ENCODE measurements at places on chromosomes 6 and 20.

DNA sequence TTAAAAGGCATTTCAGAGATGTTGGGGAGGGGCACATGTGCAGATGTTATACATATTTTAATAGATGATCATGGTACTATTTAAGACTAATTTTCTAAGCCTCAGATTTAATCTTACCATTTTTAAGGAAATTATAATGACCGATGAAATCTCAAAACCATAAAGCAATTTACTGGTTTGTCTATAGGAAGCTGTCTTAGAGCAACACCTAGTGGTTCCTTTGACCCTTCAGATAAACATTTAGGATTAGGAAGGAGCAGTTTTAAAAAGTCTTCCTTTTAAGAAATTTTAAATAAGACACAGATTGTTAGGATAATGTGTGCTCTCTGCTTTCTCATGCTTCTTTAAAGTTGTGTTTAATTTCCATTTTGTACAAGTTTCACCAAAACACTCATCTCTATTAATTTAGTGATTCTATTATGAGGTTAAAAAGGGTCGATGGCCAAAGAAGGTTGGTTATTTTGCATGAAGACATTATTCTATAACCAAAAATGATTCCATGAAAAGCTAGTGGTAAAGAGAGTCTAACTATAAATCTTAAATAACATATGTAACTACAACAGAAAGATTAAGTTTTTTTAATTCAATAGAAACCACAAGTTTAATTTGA is 376.4 kb downstream of the HACE1 start:
- DNase-seq = no peak

GRCh38 chr6:11076540-11076939 is 17.1 kb upstream of the SMIM13 start:
- DNase-seq = no peak

DNA sequence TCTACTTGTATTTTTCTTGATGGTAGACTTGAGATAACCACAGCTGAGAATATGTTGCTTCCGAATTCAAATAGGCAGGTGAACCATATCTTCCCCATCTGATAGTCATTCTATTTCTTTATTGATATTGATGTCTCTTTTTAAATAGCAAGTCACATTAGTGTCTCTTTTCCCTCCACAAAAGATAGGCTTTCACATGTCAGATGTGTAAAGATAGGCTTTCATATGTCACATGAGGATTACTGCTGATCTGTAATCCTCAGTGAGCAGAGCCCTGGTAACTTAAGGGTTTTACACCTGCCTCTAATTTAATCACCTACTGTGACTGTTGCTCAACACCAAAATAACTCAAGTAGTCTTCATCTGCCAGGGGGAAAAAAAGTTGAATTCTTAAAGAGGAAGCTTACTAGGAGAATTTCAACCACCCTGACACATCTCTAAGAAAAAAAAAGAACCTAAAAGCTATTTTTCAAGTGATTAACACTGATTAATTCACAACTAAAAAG is 45.3 kb upstream of the TRDN start:
- DNase-seq = no peak

GRCh38 chr6:53603386-53604116 is 58.6 kb upstream of the GCLC start:
- DNase-seq = no peak

- DNase-seq = no peak
Measured at GRCh38 chr6:82894653-82895259, 170.9 kb downstream of the UBE3D start.

DNA sequence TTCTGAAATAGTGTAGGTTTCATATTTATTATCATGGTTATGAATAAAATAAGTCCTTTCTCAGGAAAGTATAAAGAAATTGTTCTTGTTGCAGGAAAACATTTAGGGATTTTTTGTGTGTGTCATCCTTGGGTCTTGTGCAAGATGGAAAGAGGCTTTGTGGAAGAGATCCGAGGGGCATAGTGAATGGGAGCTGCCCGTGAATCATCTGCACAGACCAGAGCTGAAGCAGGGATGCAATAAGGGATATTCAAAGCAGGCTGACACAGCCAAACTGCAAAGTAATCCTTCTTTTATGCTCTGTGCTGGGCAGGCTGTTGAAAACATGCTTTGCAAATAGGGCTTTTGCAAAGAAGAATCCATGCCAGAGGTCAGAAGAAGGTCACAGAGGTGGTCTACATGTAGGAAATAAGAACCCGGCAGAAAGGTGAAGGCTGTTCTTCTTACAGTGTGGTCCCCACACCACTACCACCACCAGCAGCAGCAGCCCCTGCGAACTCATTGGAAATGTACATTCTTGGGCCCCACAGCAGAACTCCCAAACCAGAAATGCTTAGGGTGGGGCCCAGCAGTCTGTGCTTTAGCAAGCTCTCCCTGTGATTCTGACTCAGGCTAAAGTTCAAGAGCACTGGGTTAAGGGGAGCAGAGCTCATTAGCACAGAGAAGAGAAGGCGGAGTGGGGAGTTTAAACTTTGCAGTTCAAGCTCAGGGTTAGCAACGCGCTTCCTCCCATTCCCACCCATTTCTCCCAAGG is 237.6 kb downstream of the QKI start:
- no peak for DNase-seq

GRCh38 chr6:166951670-166952060 is 4.7 kb downstream of the RNASET2 start:
- no peak for DNase-seq

DNA sequence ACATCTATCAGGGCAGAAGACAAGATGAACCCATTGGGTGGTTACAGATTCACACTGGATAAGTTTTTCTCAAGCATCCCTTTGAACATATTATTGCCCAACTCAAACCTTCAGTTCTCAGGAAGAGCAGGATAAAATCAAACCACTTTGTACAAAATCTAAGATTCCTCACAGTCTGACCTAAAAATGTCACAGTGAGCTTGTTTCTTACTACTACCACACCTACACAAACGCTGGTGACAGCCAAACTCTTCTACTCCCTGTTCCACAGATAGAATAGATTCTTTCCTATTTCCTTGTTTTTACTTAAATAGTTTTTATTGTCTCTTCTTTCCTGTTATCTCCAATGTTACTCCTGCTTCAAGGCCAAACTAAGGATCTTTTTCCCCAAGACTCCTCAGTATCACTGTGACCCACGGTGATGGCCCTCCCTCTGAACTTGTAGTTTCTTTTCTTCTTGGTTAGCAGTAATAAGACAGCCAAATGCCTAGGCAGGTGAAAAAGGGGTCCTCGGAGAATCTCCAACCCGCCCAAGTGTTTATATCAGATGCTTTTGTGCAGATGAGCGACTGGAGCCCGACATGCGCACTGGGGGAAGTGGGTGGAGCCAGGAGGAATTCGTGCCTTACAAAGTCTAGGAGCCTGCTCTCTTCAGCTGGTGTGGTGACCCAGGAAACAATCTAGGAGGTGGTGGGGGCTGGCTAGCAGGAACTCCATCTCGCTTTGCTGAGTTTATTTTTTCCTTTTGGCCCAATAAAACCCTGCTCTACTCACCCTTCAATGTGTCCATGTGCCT is 53.4 kb downstream of the SEL1L2 start:
- DNase-seq = no peak

DNA sequence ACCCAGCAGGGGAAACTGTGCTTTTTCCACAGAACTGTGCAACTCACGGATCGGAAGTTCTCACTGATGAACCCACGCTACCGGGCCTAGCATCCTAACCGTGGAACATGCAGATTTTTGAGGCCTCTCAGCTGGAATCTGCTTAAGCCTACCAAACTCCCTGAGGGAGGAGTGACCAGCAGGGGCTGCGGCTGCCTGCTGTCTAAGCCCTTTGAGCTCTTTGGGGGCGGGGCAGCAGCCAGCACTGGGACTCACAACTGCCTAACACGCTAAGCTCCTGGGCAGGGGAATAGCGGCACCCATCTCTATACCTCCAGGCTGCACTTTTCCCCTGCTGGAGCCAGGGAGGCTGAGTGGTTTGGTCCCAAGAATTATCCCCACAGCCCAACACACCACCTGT is 20.4 kb upstream of the METTL24 start:
- DNase-seq = no peak

DNA sequence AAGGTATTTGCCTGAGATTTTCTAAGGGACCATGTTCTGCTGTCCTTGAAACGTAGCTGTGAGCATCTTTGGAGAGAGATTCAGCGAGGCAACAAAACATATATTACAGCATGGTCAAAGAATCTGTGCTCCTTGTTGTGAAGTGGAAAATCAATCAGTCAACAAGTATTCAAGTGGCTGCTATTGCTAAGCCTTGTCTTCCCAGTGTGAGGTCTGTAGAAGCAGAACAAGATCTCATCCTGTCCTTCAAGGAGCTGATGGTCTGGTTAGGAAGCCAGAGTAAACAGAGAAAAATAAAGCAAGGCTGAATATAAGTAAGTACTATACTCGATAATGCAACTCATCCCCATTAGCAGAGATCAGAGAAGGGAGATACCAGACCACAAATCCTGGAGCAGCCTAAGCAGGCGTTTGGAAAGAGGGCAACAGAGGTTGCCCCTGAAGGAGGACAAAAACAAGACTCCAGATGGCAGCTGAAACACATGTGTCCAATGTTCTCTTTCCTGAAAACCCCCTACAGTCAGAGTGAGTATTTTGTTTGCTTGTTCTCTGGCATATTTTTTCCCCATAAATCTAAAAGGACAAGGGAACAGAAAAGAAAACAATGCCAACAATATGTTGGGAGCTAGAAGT is 392.0 kb downstream of the SYNE1 start:
- DNase-seq = no peak

DNA sequence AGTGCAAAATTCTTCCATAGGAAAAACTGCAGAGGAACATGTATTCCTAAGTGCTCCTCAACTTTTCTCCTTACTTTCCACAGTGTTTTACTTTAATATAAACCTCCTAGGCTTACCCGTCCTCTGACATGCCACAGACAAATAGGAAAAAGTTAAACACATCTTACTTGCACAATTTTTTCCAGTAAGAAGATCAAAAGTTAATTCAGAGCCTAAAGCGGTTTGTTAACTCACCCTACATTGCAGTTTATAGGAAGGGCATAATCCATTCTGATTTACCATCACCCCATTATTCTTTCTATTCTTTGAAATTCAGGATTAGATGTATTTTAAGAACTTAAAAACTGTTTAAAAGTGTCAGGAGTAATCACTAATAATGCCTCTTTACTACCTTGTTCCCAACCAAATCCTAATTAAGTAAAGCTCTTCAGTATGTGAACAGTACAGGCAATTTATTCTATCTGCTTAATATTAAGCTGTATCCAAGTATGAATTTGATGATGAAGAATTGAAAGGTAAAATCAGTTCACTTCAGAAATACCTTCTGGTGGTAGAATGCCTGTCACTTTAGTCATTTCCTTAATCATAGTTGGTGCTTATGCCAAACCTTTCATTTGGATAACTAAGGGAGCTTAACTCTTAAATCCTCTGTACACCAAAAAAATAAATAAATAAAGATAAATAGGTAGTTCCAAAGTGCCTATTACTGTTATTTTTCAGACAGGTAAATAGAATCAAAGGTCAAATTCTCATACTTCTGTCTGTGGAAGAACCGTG is 292.0 kb downstream of the ALDH8A1 start:
- DNase-seq = no peak

All from activated CD8-positive, alpha-beta memory T cell treated with anti-CD3 and anti-CD28 coated beads for 4 hours (primary cell).